ENCODE measurements at places on chromosomes 3 and 15.

DNA sequence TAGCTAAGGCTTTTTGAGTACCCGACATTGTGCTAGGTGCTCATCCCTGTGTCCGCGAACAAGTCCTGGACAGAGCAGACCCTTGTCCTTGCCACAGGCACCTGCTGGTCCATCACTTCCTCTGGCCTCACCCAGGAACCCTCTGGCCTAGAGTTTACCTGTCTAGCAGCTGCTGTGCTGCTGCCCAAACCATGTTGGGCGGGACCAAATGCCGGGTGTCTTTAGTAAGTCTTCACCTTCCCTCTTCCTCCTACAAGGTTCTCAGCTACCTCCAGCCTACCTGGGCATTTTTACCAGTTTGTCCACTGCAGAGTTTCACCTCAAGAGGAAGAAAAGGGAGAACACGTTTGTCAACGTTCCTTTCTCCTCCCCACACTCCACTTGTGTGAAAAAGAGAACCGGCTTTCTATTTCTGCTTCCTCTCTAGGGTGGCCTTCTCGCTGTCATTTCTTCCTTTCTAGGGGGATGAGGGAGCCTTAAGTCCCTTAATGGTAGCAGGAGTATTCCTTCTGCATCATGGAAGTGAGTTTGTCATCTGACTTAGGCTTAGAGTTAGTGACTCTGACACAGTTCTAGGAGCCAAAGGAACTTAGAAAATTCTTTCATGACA lies 80.4 kb upstream of the GCNT3 start:
- DNase-seq: no peak

- DNase-seq: no peak
Observed at GRCh38 chr3:185992831-185993374, 55.1 kb upstream of the TRA2B start.

- no peak for DNase-seq
Observed at GRCh38 chr15:57873564-57874209, 167.2 kb downstream of the POLR2M start.

- DNase-seq: no peak
Observed at GRCh38 chr3:177594096-177594495, 396.8 kb upstream of the TBL1XR1 start.

GRCh38 chr3:134377896-134378295 lies 3.6 kb upstream of the AMOTL2 start:
- no peak for DNase-seq

DNA sequence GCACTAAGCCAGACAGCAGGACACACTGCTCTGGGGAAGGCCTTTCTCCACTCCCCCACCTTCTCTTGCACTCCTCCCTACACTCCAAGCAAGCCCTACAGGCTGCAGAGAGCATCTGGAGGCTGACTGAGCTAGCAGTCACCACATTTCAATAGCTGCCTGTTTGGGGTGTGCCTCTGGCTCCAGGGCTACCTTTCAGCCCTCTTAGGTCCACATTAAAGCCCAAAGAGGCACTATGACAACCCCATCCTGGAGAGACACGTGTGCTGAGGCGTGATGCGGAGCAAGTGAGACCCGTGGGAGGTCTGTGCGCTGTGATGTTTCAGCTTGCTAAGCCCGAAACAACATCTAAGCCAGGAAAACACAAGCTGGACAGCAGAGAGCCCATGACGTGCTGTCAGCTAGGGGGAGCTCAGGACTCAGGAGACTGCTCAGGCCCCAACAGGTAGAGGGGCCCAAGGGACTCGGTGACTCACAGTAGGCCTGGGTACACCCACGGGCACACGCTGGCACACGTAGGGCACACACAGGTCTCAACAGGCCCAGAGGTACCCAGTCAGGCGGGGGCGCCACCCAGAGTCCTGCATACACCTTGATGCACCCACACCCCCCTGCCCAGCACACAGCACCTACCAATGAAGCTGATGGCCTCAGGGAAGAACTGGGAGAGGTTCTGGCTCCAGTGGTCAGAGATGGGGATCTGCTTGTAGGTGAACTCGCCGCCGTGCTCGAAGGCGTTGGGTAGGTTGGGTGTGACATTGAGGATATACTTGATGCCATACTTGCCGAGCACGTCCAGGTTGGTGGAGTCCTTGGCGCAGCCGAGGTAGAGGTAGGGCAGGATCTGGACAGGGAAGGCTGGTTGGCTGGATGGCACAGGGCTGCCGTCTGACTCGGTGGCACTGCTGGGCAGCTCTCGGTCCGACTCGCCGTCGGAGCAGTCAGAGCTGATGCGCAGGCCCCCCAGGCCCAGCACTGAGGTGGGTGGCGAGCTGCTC lies 2.8 kb downstream of the DUSP7 start:
- DNase-seq: no peak

- DNase-seq: no peak
Observed at GRCh38 chr3:78907367-78907766, 860.4 kb downstream of the ROBO1 start.

DNA sequence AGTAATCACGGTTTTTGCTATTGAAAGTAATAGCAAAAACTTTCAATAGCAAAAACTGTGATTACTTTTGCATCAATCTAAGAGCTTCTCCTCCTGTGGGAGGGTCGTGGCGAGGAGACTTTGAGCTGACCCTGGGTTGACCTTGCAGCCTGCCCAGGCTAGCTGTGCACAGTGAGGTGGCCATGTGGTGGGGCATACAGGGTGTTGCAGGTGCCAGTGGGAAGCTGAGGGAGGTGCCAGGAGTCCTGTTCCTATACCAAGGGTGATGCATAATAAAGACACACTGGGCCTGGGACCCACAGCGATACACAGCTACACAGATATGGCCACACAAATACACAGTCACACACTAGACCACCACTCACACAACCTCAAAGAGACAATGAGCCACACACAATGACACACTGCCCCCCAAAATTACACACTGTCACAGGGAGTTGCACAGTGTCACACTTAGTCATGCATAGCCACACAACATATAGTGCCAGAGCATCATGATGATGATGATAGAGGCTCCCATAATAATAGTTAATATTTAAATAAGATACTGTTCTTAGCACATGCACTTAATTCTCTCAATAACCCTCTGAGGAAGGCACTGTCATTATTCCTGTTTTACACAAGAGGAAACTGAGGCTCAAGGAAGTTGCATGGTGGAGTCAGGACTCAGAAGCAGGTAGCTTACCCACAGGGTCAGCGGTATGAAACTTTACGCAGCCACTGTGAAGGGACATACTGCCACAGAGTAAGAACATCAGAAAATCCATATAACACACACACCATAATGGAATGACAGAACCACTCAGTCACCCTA lies 6.3 kb downstream of the PLCD1 start:
- DNase-seq: no peak

- no peak for DNase-seq
Observed at GRCh38 chr15:55277116-55277564, 12.5 kb downstream of the RAB27A start.

DNA sequence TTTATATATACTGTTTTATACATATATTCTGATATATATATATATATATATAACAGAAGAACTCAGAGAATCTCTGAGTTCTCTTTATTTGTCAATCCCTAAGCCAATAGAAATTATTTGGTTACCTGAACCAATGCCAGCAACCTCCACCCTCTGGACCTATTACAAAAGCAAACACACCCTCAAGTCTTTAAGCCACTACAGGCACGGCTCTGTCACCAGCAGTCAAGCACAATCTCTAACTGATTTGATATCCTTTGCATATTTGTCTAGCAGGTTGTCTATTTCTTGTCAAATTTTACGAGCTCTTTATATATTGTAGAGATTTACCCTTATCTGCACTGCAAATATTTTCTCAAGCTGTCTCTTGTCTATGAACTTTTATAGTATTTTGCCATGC lies 66.6 kb upstream of the TOPAZ1 start:
- DNase-seq: no peak

DNA sequence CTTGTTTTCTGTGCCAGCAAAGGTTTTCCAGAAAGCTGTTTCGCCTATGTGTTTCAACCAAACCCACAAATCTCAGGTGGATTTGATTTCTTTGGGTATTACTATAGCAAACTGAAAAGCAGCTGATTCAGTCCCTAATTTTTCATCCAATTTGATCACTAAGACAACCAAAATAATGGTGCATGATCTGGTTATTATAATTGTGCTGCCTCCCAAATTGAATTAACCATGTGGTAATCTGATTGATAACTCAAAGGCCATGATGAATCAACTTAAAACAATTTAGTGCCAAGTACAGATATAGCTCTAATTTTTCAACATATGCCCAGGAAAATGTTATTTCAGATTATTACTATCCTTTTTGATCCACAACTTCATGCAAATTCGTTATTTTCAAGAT lies 30.6 kb downstream of the PRTG start:
- no peak for DNase-seq

GRCh38 chr3:139325551-139325950 lies 18.3 kb upstream of the MRPS22 start:
- no peak for DNase-seq

DNA sequence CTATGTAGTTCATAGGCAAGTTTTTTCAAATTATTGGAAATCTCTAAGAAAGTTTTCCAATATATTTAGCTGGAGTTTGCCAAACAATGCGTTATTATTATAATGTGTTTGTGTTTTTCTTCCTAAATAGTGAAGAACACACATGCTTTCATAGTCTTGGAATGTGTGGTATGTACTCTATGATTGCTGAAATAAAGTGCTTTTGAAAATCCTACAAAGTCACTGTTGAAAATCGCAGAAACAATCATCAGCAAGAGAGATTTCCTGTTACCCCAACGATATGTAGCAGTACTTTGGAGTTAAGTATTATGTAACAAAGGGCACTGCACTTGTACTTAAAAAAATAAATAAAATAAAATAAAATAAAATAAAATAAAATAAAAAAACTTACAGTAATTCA lies 796.2 kb downstream of the NAALADL2 start:
- no peak for DNase-seq

- DNase-seq: no peak
Observed at GRCh38 chr15:90794538-90794937, 73.8 kb upstream of the FURIN start.

- peak; percentile 69 for DNase-seq
Observed at GRCh38 chr15:89196994-89197393, 24.4 kb downstream of the RLBP1 start.

DNA sequence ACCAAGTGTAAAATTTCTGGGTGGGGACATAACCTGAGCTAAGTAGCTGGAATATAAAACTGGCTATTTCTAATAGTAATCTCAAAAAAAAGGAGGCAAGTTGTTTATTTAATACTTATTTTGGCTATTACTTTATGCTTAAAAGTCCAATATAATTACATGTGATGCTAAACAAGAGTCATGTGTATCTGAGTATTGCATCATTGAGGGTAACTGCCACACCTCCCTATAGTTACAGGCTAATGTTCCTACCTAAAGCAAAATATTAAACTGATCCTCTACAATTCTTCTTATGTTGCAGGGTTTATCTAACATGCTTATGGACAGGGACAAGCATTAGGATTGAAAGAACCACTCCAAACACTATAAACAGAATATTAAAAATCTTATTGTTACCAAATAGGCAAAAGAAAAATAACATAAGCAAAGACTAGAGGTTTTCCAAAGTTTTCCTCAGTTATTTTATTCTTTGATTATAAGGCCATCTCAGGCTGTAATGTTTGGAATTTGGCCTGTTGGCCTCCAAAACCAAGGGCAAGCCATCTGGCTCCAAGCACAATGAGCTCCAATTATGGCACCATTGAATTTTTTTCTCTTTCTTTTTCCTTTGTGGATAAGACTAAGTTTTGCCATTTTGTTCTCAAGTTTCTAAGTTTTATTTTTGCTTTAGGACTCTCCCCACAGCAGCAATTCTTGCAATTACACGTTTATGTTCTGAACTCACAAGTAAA lies 75.8 kb upstream of the ABI3BP start:
- no peak for DNase-seq

- no peak for DNase-seq
Observed at GRCh38 chr15:59376733-59377132, 4.1 kb upstream of the MYO1E start.

DNA sequence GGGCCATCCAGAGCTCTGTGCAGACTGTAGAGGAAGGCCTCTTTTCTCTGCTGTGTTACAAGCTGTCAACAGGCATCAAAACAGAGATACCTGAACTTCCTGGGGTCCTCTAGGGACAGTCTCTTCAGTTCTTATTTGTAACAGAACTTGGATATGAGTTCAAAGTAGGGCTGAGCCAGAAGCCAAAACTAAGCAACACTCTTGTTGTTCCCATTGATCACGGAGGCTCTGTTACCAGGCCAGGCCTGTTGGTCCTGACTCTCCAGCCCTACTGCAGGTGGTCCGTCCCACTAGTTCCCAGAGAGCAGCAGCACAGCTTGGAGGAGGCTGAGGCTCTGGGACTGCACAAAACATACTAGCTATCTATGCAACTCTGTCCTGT lies 13.1 kb upstream of the AHSG start:
- no peak for DNase-seq

DNA sequence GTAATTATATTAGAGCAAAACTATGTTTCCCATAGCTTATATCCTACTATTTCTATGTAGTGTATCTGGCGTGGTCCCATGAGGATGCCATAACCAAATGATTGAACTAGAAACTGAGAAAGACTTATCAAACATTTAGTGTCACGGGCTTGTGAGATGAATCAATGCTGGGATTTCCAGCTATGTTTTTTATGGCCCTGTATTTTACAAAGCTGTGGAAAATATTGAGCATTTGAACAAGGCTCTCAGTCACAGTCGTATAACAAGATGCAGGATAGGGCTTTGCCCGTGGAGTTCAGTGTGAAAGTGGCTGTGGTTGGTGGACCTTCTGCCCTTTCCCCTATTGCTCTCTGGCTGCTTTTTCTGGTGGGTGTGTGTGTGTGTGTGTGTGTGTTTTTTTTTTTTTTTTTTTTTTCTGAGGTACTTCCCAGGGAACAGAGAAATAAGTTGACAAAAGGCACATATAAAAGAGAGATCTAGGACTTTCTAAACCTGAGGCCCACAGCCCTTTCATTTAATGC lies 60.7 kb downstream of the CACNA1D start:
- no peak for DNase-seq

- no peak for DNase-seq
Observed at GRCh38 chr3:146334151-146334550, 83.2 kb upstream of the PLSCR4 start.

DNA sequence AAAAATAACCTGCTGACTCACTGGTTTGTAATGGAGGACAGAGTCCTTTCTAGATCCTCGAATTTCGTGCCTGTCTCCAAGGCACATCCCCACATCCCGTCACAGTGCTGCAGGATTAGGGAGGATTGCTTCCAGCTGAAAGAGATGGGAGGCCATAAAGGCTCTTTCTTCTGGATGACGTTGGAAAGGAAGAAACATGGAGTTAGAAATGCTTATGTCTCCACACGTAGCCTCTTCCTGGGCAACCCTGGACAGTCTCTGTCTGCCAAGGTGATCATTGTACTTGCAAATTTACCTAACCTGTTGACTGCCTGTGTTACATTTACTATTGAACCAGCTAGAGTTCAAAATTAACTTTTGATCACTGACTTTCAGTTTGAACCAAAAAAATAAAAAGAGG lies 27.6 kb upstream of the VILL start:
- no peak for DNase-seq

- DNase-seq: no peak
Observed at GRCh38 chr3:95719481-95719880, 1094.9 kb upstream of the EPHA6 start.

DNA sequence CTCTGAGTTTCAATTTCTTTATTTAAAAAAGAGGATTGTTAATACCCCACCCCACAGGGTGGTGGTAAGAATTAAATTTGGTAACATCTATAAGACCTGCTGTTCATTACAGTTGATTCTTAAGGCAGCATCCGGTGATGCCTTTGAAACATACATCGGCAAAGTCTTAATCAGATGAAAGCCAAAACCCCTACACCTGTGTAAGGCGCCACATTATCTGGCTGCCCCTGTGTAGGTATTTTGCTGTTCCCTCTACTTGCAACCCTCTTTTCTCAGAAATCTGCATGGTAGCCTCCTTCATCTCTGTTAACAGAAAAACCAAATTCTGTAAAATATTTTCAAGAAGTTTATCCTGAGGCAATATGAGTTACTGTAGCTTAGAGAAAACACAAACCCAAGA lies 90.0 kb downstream of the ST6GAL1 start:
- DNase-seq: no peak
